ENCODE measurements at places on chromosomes 11 and 22.

DNA sequence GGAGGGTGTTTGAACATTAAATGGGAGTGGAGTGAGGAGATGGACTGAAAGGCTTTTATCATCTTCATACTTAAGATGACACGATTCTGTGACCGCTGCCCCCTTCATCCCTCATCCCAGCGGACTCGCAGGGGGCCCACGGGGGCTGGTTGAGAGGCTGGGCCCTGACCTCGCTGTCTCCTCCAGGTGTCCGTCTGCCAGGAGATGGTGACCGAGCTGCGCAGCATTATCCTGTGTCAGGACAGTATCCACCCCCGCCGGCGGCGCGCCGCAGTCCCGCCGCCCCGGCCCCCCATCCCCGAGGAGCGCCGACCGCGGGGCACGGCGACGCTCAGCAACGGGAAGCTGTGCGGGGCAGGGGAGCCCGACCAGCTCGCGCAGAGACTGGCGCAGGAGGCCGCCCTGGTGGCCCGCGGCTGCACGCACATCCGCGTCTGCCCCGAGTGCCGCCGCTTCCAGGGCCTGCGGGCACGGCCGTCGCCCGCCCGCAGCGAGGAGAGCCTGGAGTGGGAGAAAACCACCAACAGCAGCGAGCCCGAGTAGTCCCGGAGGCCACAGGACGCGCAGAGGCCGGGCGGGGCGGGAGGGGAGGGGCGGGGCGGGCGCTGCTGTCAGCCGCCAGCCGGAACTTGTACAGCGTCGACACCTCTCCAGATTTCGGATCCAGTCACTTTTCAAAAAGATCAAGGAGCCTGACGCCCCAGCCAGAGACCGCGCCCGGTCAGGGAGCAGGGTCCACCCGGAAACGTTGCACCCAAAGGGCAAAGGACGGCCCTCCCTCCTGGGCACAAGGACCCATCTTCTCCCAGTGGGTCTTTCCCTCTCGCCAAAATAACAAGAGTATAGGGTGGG lies 38.0 kb upstream of the TBCEL start:
- no peak for DNase-seq

GRCh38 chr11:15223318-15223717 lies 108.6 kb downstream of the INSC start:
- DNase-seq = no peak

DNA sequence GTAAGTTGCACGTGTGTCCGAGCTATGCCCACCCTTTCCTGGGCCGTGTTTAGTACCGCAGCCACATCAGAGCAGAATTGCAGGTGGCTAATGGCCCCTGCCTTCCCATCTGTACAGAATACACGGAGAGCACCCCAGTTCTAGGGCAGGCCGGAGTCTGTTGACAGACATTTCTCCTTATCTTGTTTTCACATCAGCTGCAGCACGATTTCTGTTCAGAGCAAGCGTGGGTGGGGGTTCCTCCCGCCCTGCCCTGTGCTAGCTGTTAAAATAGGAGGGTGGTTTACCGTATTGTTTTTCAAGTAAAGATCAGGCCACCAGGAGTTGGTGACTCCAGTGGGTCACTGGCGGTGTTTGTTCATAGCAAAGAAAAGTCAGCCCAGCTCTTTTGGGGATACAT lies 41.1 kb downstream of the UBASH3B start:
- no peak for DNase-seq

- no peak for DNase-seq
Observed at GRCh38 chr11:61569018-61569417, 11.9 kb downstream of the SYT7 start.

DNA sequence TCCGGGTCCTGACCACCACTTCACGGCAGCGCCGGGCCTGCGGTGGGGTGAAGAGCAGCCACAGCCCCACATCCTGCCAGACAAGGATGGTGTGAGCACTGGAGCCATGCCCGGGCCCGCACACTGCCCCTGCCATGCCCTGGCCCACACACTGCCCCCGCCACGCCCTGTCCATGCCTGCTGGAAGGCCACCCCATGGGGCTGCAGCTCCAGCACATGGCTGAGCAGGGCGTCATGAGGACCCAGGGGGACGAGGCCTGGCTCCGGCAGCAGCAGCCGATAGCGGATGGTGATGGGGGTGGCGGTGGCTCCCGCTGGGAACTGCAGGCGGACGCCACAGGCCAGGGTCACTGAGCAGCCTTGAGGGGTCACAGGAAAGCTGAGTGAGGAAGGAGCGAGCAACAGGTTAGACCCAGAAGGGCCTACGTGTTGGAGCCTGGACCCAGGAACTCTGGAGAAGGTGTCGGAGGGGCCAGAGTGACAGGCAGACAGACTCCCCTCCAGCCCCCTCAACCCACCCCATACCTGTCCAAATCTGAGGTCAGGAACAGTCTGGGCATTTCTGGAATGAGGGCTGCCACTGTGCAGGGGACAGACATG lies 2.9 kb downstream of the PIDD1 start:
- DNase-seq = no peak

DNA sequence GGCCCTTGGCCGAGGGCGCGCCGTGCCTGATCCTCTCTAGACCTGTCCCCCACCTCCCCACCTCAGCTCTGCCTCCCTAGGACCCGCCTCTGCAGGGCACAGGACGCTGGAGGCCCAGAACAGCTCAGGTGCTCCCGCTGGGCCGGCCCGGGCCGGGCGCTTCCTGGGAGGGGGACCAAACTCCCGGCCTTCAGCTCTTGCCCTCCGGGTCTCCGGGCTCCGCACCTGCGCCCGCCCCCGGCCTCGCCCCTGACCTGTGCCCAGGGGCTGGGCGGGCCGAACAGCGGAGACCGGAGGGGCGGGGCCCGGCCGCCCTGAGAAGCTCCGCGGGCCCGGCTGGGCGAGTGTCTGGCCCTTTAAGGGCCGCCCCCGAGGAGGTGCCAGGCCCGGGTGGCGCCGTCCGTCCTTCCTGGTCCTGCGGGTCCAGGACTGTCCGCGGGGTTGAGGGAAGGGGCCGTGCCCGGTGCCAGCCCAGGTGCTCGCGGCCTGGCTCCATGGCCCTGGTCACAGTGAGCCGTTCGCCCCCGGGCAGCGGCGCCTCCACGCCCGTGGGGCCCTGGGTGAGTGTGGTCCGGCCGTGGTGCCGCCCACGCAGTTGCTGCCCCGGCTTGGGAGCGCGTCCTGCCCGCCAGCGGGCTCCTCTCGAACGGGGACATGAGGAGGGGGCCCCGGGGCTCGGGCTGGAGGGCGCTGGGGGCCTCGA lies at the start of gene SSH3:
Gene SSH3, plus strand, starts transcription at position 399 of the 703 bp plus-strand sequence. Its CDS starts 96 bp downstream, at position 495.
- DNase-seq = peak; percentile 81

DNA sequence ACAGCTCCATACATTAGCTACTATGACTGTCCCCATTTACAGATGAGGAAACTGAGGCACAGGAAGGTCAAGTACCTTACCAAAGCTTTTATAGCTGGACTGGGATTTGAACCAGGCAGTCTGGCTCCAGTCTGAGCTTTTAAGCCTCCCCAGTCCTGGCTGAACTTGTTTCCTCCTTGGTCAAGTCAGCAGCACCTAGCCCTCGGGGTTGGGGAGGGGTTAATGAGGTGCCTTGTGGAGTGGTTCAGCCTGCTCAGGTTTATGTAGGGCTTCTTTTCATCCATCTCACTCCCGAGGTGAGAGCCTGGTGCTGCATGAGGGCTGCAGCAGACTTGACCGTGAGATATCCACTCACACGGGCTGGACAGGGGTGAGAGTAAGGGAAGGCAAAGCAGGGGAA lies 36.7 kb upstream of the GCAT start:
- DNase-seq = no peak

- no peak for DNase-seq
Observed at GRCh38 chr11:78860720-78861422, 286.2 kb upstream of the NARS2 start.

- DNase-seq = no peak
Observed at GRCh38 chr11:78820741-78821140, 246.1 kb upstream of the NARS2 start.

- no peak for DNase-seq
Observed at GRCh38 chr11:44282620-44283019, 27.3 kb downstream of the ALX4 start.

DNA sequence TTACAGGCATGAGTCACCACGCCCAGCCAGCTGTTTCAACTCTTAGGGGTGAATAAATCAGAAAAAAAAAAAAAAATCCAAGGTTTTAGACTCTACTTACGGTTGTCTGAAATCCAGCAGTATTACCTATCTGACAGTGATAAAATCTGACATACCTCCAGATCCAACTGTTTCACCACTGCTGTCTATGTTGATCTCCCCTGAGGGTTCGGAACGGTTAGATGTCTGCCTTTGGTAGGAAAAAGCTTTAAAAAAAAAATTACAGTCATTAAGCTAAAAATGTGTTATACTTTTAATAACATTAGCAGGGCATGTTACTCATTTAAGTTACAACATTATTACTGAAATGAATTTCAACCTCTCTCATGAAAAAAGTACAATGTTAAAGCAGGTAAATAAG lies 21.1 kb downstream of the NCAPD3 start:
- DNase-seq = no peak

DNA sequence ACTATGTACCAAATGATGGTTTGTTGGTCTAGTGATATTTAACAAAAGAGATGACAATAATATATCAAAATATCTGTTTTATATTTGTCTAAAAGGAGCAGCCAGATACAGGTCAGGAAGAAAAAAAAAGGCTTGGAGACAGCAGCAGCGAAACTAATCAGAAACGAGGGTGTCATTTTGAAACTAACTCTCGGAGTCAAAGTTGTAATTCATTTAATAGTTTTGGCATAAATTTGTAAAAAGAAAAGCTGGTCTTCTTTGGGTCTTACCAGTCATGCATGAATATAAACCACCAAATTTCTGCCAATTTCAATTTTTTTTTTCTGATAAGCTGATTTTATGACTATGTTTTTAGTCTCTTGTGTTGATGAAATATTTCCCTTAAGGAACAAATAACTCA lies 25.5 kb downstream of the NPAT start:
- no peak for DNase-seq

- DNase-seq = no peak
Observed at GRCh38 chr11:121567995-121568394, 115.2 kb upstream of the SORL1-AS1 start.

DNA sequence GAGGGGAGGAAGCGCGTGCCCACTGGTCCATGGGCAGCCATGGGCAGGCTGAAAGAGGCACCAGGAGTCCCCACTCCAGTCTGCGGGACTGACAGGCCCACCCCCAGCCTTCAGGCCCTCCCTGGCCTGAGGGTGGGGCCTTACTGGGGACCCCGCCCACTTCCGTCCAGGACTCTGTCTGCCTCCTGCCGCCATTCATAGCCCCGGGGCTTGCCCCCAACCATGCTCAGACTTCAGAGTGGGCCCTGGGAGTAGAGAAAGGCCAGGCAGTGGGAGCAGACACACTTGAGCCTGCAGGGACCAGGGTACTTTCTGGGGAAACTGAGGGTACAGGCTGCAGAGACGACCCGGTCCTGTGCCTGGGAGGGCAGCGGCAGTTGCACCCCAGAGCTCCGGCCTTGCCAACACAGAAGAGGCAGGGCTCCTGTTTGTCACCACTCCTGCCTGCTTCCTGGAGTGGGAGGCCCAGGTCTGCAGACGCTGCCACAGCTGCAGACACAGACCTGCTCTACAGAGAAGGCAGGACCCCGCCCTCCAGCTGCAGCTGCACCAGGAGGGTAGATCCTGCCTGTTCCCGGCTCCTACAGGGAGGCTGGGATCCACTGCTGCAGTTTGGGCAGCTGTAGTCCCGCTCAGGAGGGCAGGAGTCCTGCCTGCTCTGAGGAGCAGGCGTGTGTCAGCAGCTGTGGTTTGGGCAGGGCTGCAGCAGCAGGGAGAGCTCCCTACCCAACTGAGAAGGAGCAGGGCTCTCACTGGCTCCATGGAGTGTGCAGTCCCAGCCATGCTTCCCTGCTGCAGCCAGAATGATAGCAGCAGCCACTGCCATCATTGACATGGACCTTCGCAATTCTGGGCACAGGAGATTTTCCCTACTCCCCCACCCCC lies 387.9 kb upstream of the ANO3 start:
- DNase-seq = no peak

DNA sequence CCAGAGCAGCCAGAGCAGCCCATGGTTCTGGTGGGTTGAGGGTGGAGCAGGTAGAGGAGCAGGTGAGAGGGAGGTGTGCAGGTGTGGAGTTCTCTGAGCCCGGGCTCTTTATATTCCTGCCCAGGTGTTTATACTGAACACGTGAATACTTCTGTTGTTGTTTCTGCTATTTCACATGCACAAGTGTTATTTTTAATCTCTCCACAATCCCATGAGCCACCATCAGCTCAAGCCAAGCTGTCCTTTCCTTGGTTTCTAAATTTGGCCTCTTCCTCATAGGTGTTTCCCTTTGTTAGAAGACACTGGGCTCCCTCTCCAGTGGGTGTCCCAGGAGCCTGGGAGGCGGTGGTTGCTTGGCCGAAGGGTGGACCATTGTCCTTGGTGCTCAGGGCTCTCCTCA lies at the start of gene KRTAP5-3:
Gene KRTAP5-3, minus strand, starts transcription at position 101 of the 400 bp plus-strand sequence. Its CDS starts 78 bp downstream, at position 23.
- no peak for DNase-seq

GRCh38 chr11:84847842-84848241 lies 779.3 kb downstream of the DLG2 start:
- no peak for DNase-seq

DNA sequence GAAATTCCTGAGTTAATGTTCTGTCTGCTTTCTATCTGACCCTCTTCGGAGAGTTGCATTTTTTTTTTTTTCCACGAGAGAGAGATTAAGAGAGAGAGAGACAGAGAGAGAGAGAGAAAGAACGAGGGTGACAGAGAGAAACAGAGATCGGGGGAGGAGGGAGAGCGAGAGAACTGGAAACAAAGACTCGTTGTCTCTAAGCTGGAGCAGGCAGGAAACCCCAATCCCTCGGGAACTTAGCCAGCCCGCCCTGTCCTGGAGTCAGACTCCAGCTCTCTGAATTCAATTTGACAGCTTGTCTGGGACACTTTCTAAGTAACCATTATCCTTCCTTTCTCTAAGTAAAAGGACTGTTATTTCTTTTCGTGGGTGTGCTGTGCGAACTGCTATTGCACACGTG lies 76.9 kb downstream of the KCNJ1 start:
- no peak for DNase-seq

GRCh38 chr22:45226503-45227186 lies 14.0 kb downstream of the KIAA0930 start:
- DNase-seq = peak; percentile 56

- DNase-seq = no peak
Observed at GRCh38 chr11:79060081-79060953, 380.5 kb downstream of the TENM4 start.

DNA sequence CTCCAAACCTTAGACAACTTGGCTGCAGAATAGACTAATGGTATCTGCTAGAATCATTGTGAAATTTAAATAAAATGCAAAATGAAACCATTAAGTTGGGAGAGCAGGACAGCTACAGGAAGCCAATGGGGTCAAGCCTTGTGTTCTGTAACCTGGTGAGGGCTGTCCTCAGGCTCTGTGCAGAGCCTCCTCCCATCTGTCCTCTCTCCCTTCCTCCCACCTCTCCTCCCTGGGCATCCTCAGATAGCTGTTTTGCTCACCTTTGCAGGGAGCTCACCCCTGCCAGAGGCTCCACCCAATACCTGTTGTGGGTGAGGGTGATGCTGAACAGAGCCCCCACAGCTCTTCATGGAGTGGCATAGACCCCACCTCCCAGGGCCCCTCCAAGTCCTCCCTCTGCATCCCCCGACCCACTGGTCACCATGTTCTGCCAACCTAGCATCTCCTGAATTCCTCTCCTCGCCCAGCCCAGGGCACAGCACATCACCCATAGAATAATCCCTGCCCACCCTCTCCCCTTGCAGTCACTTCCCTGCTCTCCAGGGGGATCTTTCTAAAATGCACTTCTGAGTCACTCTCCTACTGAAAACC lies 100.3 kb downstream of the PDE2A start:
- peak; percentile 13 for DNase-seq

Data from tibial artery (tissue), 4 donors.